ENCODE measurements at places on chromosomes 1 and 21. TPM values are rescaled to one million over a fixed set of nuclear protein-coding genes. Genes with fewer than 3 reads are reported as not detected.

Gene SPRR1A
- not detected for total RNA-seq

DNA sequence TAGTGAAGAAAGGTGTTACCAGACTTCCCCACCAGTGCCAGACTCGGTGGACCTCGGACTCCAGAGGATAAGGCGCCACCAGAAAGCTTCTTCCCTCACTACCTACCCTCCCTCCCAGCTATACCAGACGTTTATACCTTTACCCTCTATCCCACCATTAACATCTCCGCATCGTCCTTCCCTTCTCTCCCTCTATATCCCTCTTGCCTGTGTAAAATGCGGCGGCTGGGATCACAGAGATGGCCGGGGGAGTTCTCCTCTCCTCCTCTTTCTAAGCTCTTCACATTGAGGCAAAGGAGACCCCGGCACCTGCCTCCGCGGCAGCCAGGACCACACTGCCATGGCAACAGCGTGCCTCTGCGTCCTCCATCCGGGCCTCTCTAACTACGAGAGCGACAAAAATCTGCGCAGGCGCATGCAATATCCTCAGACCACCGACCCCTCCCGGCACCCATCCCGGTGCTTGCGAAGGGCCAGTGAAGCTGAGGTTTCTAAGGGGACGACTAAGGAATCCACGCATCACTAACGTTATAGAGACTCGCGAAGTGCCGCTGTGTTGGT, at the start of gene CCDC181:
Gene CCDC181 (minus strand): TSS at position 394 of the 561 bp plus-strand sequence. CDS start 2,547 bp downstream, outside the sequence.
- peaks cover 16% of the 10 kb centered on the region for H3K27me3 ChIP-seq
- no peaks in the 10 kb centered on the region for H3K36me3 ChIP-seq
- H3K4me3 ChIP-seq, result peak within 1 kb of the TSS; percentile 50
- H3K4me1 ChIP-seq, result peaks cover 8% of the 10 kb centered on the region

Gene PTCH2
- total RNA-seq, result 0.18 TPM

- no peaks in the 10 kb centered on the region for H3K27me3 ChIP-seq
- H3K4me3 ChIP-seq, result no peak overlapping the region
- H3K4me1 ChIP-seq, result no peaks in the 10 kb centered on the region
- no peak overlapping the region for H3K27ac ChIP-seq
- no peak for DNase-seq
- no peaks in the 10 kb centered on the region for H3K36me3 ChIP-seq
These were observed 48.9 kb downstream of the CHML start for GRCh38 chr1:241591317-241591716.

Gene FCRLA
- total RNA-seq, result not detected

- DNase-seq, result no peak
- H3K27me3 ChIP-seq, result peaks cover 20% of the 10 kb centered on the region
- no peak overlapping the region for H3K4me3 ChIP-seq
- H3K27ac ChIP-seq, result no peak overlapping the region
- H3K36me3 ChIP-seq, result no peaks in the 10 kb centered on the region
These were observed 4.5 kb downstream of the WNT2B start for GRCh38 chr1:112513112-112513870.

Gene OSCP1
- total RNA-seq, result 4.7 TPM

Gene YOD1
- total RNA-seq, result 6.0 TPM

- no peaks in the 10 kb centered on the region for H3K36me3 ChIP-seq
- H3K4me3 ChIP-seq, result no peak overlapping the region
- peaks cover 94% of the 10 kb centered on the region for H3K4me1 ChIP-seq
- H3K27ac ChIP-seq, result peak overlapping the region; percentile 70
- no peaks in the 10 kb centered on the region for H3K27me3 ChIP-seq
These were observed 113.8 kb downstream of the CASZ1 start for GRCh38 chr1:10682449-10683309.

Gene LCK
- 1.6 TPM for total RNA-seq

DNA sequence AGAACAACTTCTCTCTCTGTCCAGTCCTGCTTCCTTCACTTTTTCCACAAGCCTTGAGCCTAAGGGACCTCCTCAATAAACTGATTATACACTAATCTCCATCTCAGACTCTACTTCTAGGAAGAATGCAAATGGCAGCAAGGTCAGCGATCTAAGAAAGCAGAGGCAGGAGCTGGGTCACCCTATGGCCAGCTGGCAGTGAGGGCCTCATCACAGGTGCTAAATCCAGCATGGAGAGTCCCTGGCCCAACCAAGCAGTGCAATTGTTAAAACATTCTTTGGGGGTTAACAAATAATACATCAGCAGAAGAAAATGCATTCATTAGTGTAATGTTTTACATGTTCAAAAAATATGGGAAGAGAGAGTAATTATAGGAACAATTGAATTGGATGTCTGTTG, 416.0 kb downstream of the SIPA1L2 start:
- H3K36me3 ChIP-seq, result no peaks in the 10 kb centered on the region
- no peaks in the 10 kb centered on the region for H3K27me3 ChIP-seq

- DNase-seq, result no peak
- no peaks in the 10 kb centered on the region for H3K4me1 ChIP-seq
- no peaks in the 10 kb centered on the region for H3K36me3 ChIP-seq
- H3K27ac ChIP-seq, result no peak overlapping the region
These were observed 295.5 kb upstream of the DPYD start for GRCh38 chr1:98216304-98216703.

GRCh38 chr1:166121010-166121409, 45.8 kb downstream of the FAM78B start:
- no peak overlapping the region for H3K4me3 ChIP-seq
- no peaks in the 10 kb centered on the region for H3K27me3 ChIP-seq
- H3K4me1 ChIP-seq, result no peaks in the 10 kb centered on the region
- H3K27ac ChIP-seq, result no peak overlapping the region
- DNase-seq, result no peak
- H3K36me3 ChIP-seq, result no peaks in the 10 kb centered on the region

DNA sequence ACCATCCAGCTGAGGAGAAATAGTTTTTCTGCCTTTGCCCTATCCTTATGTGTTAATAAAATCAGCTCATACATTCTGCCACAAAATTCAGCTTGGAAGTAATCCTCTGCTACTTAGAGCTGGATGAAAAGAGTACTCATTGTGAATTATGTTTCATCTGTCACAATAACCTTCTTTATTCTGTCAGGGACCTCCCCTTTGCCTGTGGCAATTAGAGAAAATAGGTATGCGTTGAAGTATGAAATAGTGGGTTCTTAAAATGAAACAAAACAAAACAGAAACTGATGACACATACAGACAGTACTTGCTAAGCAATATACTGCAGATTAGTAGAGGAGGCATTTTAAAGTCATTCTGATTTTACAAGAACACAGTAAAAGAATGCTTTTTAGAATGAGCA, 578.5 kb downstream of the USP25 start:
- no peak for DNase-seq
- H3K4me1 ChIP-seq, result peaks cover 5% of the 10 kb centered on the region
- H3K27ac ChIP-seq, result peak overlapping the region; percentile 85
- H3K36me3 ChIP-seq, result no peaks in the 10 kb centered on the region

- H3K4me3 ChIP-seq, result no peak overlapping the region
- no peak for DNase-seq
- no peaks in the 10 kb centered on the region for H3K27me3 ChIP-seq
- H3K36me3 ChIP-seq, result no peaks in the 10 kb centered on the region
- H3K4me1 ChIP-seq, result no peaks in the 10 kb centered on the region
- H3K27ac ChIP-seq, result no peak overlapping the region
These were observed 94.8 kb downstream of the DAB1 start for GRCh38 chr1:57329001-57329527.

GRCh38 chr21:34611528-34611927, 3.4 kb downstream of the RCAN1 start:
- peaks cover 20% of the 10 kb centered on the region for H3K4me1 ChIP-seq
- DNase-seq, result no peak
- H3K36me3 ChIP-seq, result no peaks in the 10 kb centered on the region
- H3K27me3 ChIP-seq, result no peaks in the 10 kb centered on the region
- no peak overlapping the region for H3K4me3 ChIP-seq

DNA sequence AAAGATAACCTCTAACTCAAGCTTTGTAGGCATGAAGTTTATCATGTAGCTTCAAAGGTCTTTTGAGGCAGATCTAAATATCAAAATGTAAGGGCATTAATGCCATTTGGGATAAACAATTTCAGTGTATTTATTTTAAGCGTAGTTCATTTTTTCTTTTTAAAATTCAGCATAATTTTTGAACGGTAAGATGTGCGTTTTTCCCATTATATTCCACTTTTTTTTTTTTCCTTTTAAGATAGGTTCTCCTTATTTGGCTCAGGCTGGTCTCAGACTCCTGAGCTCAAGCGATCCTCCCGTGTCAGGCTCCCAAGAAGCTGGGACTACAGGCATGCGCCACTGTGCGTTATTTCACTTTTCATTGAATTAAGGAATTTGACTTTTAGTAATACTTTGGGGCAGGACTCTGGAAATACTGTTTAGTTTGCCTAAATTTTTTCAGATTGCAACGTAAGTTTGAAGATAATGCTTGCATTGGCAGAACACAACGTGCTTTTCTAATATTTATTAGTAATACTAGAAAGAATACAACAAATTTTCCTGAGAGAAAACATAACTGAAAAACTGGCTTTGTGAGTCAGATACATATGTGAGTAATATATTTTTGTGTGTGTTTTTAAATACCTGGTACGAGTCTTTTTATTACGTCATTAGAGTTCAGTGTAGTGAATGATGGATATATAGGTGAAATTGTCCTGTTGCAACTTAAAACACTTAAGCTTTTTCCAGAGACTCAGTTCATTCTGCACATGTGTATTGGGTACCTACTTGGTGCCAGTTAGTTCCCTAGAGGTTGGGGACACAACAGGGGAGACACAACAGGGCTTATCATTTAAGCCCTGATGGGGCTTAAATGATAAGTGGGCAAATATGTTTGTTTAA, 2.2 kb downstream of the RALGPS2 start:
- H3K27ac ChIP-seq, result no peak overlapping the region
- H3K4me1 ChIP-seq, result no peaks in the 10 kb centered on the region
- DNase-seq, result no peak
- H3K36me3 ChIP-seq, result no peaks in the 10 kb centered on the region
- no peaks in the 10 kb centered on the region for H3K27me3 ChIP-seq
- H3K4me3 ChIP-seq, result no peak overlapping the region

DNA sequence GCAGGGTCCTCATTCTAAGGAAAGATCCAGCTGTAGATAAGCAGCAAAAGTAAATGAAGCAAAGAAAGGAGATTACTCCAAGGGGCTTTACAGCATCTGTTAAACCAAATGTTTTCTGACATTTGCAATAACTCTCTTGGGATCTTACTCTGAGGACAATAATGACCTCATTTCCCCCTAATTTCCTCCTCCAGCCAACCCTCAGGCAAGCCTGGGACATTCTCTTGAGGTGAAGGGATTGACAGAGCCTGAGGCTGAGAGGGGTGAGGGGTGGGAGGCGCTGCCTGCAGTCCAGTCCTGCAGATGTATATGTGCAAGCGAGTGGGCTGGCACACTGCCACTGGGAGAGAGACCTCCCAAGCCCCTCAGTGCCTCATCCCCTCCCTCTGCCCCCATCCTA, 40.5 kb upstream of the NEK2 start:
- no peaks in the 10 kb centered on the region for H3K4me1 ChIP-seq
- no peak overlapping the region for H3K4me3 ChIP-seq
- no peaks in the 10 kb centered on the region for H3K36me3 ChIP-seq
- no peak overlapping the region for H3K27ac ChIP-seq
- no peaks in the 10 kb centered on the region for H3K27me3 ChIP-seq

DNA sequence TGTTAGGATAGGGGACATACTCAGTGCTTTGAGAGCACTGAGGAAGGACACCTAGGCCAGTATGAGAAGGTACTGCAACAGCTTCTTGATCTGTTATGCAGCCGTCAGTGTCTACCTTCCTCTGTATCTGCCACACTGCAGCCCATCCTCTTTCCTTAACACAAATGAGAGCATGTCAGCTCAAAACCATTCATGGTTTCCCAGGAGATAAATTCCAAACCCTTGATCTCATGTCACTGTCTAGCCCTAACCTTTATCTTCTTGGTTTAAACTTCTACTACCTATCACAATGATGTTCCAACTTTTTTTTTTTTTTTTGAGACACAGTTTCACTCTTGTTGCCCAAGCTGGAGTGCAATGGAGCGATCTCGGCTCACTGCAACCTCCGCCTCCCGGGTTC, 1.4 kb downstream of the ZMYND12 start:
- no peak overlapping the region for H3K27ac ChIP-seq
- no peaks in the 10 kb centered on the region for H3K27me3 ChIP-seq
- DNase-seq, result no peak
- peaks cover 11% of the 10 kb centered on the region for H3K36me3 ChIP-seq
- peaks cover 19% of the 10 kb centered on the region for H3K4me1 ChIP-seq
- H3K4me3 ChIP-seq, result no peak overlapping the region

DNA sequence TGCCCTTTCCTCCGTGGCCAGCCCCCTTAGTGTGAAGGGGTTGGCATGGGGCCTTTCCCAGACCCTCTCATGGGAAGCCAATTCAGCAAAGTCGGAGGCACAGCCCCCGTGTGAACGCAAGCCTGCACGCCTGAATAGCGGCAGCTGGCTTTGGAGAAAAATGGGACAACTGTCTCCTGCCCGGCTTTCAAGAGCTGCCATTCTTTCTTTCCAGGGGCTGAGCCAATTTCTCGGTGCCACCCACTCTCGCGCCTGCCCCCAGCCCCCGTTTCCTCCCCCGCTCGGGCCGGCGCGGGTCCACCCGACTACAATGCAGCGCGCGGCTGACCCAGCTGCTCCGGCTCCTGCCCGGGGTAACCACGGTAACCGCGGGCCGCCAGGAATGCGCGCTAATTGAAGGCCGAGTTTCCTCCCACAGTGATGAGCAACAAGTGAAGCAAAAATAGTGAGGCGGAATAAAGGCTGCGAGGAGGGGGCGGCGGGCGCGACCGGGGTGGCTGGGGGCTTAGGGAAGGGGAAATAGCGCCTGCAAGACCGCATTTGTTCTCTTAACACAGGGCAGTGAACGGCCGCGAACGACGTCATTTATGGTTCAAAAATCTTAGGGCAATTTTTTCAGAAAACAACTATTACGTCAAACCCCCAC, 27.8 kb downstream of the ILDR2 start:
- peaks cover 7% of the 10 kb centered on the region for H3K27me3 ChIP-seq
- H3K4me3 ChIP-seq, result peak overlapping the region; percentile 35
- H3K36me3 ChIP-seq, result no peaks in the 10 kb centered on the region
- H3K27ac ChIP-seq, result no peak overlapping the region
- DNase-seq, result no peak

DNA sequence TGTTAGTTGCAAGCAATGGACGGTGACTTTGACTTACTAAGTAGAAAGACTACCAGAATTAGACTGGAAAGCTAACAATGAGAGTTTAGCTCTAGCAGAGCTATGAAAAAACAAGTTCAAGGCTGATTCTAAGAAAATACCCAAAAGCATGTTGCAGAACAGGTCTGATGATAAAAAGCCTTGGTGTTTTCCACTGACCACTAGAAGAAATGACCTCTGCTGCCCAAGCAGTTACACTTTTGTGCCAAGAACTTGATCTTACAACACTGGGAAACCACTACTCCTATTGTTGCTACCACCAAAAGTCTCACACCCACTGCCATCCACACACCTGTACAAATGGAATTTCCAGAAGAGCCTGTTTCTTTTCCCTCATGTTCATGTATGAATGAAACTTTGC, 21.4 kb upstream of the NEK7 start:
- no peaks in the 10 kb centered on the region for H3K27me3 ChIP-seq
- H3K36me3 ChIP-seq, result no peaks in the 10 kb centered on the region
- H3K4me3 ChIP-seq, result no peak overlapping the region
- H3K27ac ChIP-seq, result no peak overlapping the region
- no peaks in the 10 kb centered on the region for H3K4me1 ChIP-seq
- DNase-seq, result no peak

Measured in gastrocnemius medialis (tissue), 4 donors.